Uterus (tissue), 4 donors: ENCODE measurements at places on chromosomes 5 and 9. TPM values are rescaled to one million over a fixed set of nuclear protein-coding genes. Genes with fewer than 3 reads are reported as not detected.

The SPINK7 gene
- total RNA-seq: not detected

The CDC20B gene
- 0.35 TPM for total RNA-seq

The PCDHB12 gene
- total RNA-seq: 9.0 TPM

GRCh38 chr5:78809444-78809843 lies 160.9 kb upstream of the LHFPL2 start:
- no peak for DNase-seq

- DNase-seq: no peak
Observed at GRCh38 chr5:62718324-62718723, 139.7 kb downstream of the LRRC70 start.

GRCh38 chr5:56406838-56407237 lies 173.7 kb upstream of the ANKRD55 start:
- DNase-seq: no peak

GRCh38 chr5:19706776-19707175 lies 281.2 kb downstream of the CDH18 start:
- no peak for DNase-seq

DNA sequence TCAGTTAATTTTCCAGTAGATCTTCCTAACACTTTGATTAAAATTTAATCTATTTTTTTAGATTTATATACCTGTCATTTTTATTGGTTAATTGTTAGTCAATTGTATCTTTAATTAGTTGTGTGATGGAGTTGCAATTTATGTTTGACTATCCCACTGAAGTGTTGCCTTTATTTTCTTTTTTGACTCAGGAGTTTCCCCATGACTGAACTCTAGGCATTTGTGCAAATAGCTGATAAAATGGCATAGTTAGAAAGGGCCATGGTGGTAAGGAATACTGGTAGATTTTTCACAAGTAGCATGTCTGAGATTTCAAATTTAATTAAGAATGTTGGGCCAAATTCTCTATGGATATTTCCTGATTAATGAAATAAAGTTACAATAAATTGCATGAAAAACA lies 273.1 kb upstream of the DAB2 start:
- no peak for DNase-seq

DNA sequence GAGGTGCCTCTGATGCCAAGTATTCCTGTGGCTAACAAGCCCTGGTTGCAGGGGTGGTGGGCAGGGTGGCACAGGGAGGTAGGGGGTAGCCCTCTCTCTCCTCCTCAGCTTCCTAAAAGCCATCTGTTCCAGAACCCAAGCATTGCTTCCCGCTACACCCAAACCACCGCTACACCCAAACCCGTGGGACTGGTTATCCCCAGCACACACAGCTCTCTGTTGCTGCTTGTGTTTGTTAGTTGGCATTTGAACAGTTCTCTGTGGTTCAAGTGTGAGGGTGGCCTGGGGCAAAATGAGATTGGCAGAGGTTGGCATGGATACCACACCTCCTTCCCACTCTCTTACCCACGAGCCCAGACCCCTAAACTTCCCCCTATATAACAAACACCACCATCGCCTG lies 40.4 kb downstream of the SPARC start:
- no peak for DNase-seq

DNA sequence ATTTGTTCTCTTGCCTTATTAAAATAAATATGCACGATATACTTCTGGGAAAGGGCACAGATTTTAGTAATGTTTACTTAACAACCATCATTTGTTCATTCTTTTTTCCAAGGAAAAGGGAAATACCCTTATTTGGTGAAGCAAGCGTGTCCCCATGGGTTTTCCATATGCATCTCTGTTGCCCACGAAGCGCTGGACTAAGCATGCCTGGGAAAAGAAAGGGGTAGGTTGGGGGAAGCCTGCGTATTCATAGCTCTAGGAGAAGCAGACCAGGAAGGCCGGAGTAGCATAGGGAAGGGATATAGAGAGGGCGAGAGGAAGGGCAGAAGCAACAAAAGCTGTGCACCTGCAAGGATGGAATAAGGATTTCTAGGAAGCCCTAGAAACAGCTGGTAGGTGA lies 61.8 kb upstream of the ACO1 start:
- no peak for DNase-seq

DNA sequence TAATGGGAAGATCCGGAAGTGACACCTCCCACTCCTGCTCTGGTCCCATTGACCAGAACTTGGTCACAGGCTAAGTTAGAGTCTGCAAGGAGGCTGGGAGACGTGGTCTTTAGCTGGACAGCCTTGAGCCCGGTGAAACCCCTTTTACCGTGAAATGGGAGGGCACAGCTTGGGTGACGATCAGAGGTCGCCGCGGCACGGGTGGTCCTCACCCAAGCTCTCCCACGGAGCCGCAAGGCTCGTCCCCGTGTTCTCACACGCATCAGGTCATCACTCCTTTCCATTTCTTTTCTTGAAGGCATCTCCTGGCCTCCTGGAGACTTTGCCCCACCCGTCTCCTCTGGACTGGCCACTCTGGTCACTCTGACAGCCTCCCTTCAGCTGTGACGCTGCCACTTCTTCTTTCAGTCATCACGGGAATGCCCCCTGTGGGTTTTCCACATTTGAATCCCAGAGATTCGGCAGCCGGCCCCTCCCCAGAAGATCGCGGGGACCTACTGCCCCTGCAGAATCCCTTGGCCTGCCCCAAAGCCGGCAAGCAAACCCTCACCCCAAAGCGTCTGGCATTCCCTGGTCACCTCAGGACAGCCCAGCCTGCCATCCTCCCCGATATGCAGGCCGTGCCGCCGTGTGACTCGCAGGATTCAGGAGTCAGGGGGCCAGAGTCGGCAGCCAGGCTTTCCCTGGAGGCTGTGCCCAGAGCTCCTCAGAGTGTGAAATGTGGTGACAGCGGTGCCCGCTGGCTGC lies 18.9 kb upstream of the EGFL7 start:
- DNase-seq: peak; percentile 17

- DNase-seq: no peak
Observed at GRCh38 chr5:151038412-151038745, 18.0 kb downstream of the GPX3 start.

GRCh38 chr5:122845229-122846050 lies at the start of gene SNX24:
Gene SNX24 (plus strand): TSS chr5:122845613. CDS start chr5:122845634, 21 bp downstream.
- peak; percentile 73 for DNase-seq
